ENCODE measurements at places on chromosomes 16 and 17. TPM values are rescaled to one million over a fixed set of nuclear protein-coding genes. Genes with fewer than 3 reads are reported as not detected.

Gene TANC2
- 54.3 TPM for total RNA-seq

Gene PRSS36
- total RNA-seq: not detected

Gene CIBAR2
- not detected for total RNA-seq

Gene ANKFN1
- 2.9 TPM for total RNA-seq

Gene CES1
- 9.3 TPM for total RNA-seq

Gene PROCA1
- not detected for total RNA-seq

Gene ZPBP2
- total RNA-seq: not detected

Gene HBA2
- 18.5 TPM for total RNA-seq

Gene FOXL1
- 12.7 TPM for total RNA-seq

Gene IST1
- total RNA-seq: 222 TPM

Gene TBX6
- not detected for total RNA-seq

Gene ACSM3
- 78.1 TPM for total RNA-seq

Gene SEZ6L2
- 6.2 TPM for total RNA-seq

Gene PTGES3L
- total RNA-seq: not detected

Gene KRTAP1-1
- total RNA-seq: not detected

Gene NETO2
- 9.3 TPM for total RNA-seq

Gene CHP2
- not detected for total RNA-seq

Gene SPAG9
- total RNA-seq: 63.1 TPM

Gene KRTAP2-1
- not detected for total RNA-seq

Gene KCNJ18
- not detected for total RNA-seq

Gene HSPB9
- not detected for total RNA-seq

Gene VTN
- 0.72 TPM for total RNA-seq

Gene ABCC11
- total RNA-seq: not detected

Gene NPLOC4
- total RNA-seq: 239 TPM

Gene CACNG5
- not detected for total RNA-seq

Gene SMTNL2
- not detected for total RNA-seq

Gene TOP2A
- total RNA-seq: 8.0 TPM

Gene LPO
- total RNA-seq: not detected

Gene GPS2
- total RNA-seq: 67.9 TPM

Gene FOXC2
- not detected for total RNA-seq

Gene EMP2
- 44.4 TPM for total RNA-seq

Gene RGS11
- total RNA-seq: 4.6 TPM

Gene GPR142
- total RNA-seq: not detected

Gene KIFC3
- 87.9 TPM for total RNA-seq

Gene HAGH
- 30.3 TPM for total RNA-seq

Gene MEOX1
- not detected for total RNA-seq

Gene LLGL2
- 126 TPM for total RNA-seq

Gene SYT17
- 13.4 TPM for total RNA-seq

Gene ESRP2
- 76.3 TPM for total RNA-seq

Gene MPP2
- 0.43 TPM for total RNA-seq

Gene SLC26A11
- 12.9 TPM for total RNA-seq

Gene CEP95
- 107 TPM for total RNA-seq

Gene KCNJ2
- total RNA-seq: 2.0 TPM

Gene SPNS2
- total RNA-seq: 57.8 TPM

Gene LITAFD
- not detected for total RNA-seq

Gene ASB16
- not detected for total RNA-seq

Gene MT1F
- not detected for total RNA-seq

Gene KRTAP9-4
- not detected for total RNA-seq

Gene HS3ST2
- total RNA-seq: 0.58 TPM

Gene GNAO1
- 42.0 TPM for total RNA-seq

Gene TBC1D3G
- total RNA-seq: not detected

Gene CHST4
- not detected for total RNA-seq

Gene KRT39
- total RNA-seq: not detected

Gene KRT36
- total RNA-seq: not detected

Measured in stomach (tissue), 19 donors.